ENCODE measurements at places on chromosomes 5 and 9.
A peak's percentile ranks its signal among the peaks of the same experiment; 100 is the strongest.

DNA sequence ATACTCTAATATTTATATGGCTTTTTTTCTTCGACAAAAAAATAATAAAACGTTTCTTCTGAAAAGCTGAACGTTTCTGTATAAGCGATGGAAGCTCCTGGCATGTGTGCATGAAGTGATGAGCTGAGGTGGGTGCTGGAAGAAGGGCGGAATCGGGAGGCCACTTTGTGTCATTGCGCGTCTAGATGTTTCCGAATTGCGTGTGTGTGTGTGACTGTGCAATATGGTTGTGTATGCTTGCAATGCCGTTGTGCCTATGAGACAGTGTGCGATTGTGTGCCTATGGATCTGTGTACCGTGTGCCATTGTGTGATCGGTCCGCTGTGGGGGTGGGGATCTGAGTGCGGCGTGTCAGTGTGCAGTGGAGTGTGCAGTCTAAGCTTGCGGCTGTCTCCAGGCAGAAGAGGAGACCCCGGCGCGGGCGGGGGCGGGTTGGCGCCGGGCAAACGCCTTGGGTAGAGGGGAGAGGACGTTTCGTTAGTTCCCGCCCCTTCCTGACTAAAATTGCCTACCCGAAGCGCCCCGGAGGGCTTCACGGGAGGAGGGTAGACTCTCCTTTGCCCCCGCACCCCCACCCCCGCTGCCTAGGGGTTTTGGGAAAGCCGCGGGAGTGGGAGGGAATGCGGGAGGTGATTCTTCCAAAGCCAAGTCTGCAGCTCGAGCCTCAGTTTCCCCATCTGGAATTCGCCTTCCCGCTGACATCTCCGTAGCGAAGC, 24.2 kb downstream of the PCDHGC5 start:
- no peaks in the 10 kb centered on the region for H3K27me3 ChIP-seq
- H3K27ac ChIP-seq: peak overlapping the region; percentile 91
- peaks cover 13% of the 10 kb centered on the region for H3K36me3 ChIP-seq
- no peak overlapping the region for H3K4me3 ChIP-seq

DNA sequence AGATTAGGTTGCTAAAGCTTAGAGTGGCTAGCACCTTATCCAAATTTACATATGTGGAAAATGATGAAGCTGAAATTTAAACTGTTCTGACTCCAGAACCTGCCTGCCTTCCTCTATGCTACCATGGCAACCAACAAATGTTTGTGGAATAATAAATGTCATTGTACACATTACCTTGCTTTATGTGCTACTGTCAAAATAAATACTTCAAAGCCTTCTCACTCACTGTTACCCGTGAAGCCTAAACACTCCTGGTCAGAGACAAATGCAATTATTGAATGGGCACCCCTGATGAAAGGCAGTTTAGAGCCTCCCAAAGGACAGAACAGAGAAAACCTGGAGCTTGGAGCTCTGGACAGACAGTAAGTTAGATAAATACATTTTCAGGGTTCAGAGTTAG, 158.6 kb downstream of the FAM114A2 start:
- H3K36me3 ChIP-seq: no peaks in the 10 kb centered on the region
- H3K4me3 ChIP-seq: no peak overlapping the region
- H3K27me3 ChIP-seq: no peaks in the 10 kb centered on the region
- H3K4me1 ChIP-seq: no peaks in the 10 kb centered on the region
- no peak for DNase-seq

GRCh38 chr5:120684749-120685415, 220.8 kb downstream of the PRR16 start:
- H3K27me3 ChIP-seq: no peaks in the 10 kb centered on the region
- no peaks in the 10 kb centered on the region for H3K4me1 ChIP-seq
- H3K36me3 ChIP-seq: no peaks in the 10 kb centered on the region
- H3K4me3 ChIP-seq: no peak overlapping the region

DNA sequence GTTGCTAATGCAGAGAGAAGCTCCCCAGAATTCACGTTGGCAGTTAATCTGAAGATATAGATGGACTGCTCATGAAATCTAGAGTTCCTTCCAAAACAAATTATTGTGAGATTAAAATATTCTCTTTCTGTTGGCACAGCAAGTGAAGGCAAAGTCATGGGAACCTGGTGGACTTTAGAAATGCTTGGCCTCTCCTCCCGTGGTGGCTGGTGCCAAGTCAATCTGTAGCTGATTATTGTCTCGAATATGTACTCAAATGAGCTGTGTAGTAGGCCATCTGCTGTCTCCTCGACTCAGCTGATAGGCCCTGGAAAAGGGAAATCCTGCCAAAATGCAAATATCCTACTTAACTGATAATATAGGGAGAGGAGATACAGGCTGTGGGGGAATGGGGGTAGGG, 69.3 kb downstream of the DAPK1 start:
- DNase-seq: no peak
- no peak overlapping the region for H3K27ac ChIP-seq
- H3K4me3 ChIP-seq: no peak overlapping the region
- H3K36me3 ChIP-seq: no peaks in the 10 kb centered on the region
- H3K27me3 ChIP-seq: no peaks in the 10 kb centered on the region
- peaks cover 44% of the 10 kb centered on the region for H3K4me1 ChIP-seq

All from thyroid gland (tissue), 4 donors.